Pulmonary artery endothelial cell (primary cell): ENCODE measurements at places on chromosomes 2 and 18. TPM values are rescaled to one million over a fixed set of nuclear protein-coding genes. Genes with fewer than 3 reads are reported as not detected.

DNA sequence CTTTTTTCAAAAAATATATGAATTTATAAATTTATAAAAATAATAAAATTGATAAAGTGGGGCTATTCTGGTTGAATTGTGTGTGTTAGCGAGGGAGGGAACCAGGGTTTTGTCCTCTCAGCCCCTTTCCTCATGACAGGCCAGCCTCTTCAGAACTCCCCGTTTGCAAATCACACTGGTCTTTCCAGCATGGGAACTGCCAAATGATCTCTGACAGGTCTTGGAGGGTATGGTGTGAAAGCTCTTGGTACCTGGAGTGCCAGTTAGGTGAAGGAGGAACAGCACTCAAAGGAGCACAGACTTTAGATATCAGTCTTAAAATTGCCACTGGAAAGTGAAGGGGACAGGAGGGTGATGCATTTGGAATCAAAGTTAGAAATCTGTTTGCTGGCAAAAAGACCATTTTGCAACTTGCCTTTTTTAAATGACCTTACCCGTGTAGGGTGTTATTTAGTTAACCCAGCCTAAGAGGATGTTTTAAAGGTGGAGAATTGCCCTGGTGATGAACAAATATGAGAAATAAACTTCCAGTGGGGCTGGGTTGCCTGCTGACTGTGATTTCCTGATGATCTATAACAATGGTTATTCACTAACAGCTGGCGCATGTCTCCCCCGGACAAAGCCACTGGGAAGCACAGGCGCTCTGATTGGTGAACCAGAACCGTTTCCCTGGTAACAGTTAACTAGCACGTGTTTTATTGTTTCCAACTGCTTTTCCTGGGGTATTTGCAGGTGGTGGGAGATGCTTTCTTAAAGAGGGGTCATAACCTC lies 85.3 kb upstream of the EFEMP1 start:
- DNase-seq, result peak; percentile 99

DNA sequence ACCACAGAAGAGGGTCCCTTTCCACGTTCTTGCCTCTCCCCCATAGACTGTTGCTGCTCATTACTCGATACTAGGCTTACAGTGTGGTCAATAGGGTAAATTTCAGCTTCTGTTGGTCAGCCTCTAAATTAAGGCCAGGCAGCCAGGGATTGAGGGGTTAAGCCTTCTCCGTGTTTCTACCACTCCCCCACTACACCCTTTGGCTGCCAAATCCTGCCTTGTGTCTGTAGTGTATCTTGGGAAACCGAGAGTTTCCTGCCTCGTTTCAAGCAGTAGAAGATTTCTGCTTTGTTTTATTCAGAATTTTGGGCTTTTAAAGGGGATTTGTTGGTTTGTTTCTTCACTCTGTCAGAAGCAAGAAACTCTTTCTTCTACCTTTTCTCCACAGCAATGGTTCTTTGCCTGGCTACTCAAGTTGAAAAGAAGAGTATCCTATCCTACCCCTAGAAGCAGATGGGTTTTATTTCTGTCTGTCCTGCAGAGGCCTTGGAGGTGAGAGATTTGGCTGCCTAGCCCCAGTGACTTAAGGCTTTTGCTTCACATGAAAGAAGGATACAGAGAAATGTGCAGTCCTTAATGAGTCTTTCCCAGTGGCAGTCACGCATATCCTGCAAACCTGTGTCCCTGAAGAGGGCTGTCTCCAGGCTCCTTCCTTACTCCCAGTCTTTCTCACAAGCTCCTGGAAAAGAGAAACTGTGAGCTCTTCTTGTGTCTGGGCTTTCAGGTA lies 261.5 kb upstream of the TANK start:
- no peak for DNase-seq

DNA sequence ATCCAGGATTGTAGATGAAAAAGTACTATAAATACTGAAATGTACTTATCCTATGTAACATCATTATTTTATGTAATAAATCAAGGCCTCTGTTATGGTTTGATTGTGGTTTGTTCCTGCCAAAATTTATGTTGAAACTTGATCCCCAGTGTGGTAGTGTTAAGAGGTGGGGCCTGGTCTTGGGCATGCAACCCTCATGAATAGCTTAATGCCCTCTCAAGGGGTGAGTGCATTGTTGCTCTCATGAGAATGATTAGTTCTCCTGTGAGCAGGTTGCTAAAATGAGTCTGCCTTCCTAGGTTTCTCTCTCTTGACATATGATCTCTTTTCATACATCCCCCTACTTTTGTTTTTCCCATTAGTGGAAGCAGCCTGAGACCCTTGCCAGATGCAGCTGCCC lies 915.4 kb downstream of the TSN start:
- DNase-seq, result no peak

DNA sequence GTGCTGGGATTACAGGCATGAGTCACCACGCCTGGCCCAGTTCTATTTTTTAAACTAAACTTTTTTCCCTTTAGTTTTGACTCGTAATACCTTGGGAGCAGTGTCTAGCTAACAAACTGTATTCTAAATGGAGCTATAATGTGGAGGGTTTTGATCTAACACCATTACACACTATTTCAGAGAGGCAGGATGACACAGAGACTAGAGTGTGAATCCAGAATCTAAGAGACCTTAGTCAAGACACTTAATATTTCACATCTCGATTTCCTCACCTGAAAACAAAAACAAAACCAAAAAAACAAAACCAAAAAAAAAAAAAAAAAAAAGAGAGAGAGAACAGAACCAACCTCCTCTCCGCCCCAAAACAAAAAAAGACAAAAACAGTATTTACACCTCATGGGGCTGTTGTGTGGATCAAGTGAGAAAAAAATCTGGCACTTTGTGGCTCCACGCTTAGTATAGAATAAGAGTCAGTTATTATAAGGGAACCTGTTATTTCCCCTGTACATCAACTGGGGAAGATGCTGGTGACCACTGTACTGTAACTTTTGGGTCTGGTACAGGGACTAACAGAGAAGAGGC lies 31.3 kb downstream of the DARS1 start:
- no peak for DNase-seq

RAB10 gene
- total RNA-seq, result 71.9 and 123 TPM in 2 replicates

GRCh38 chr2:20091305-20091991 lies 40.0 kb upstream of the LAPTM4A start:
- DNase-seq, result peak; percentile 41

FAM110C gene
- 0.26 TPM in 1 of 2 replicates, not detected in the other for total RNA-seq

GRCh38 chr2:107627164-107627563 lies 199.5 kb upstream of the RGPD4 start:
- DNase-seq, result no peak

DNA sequence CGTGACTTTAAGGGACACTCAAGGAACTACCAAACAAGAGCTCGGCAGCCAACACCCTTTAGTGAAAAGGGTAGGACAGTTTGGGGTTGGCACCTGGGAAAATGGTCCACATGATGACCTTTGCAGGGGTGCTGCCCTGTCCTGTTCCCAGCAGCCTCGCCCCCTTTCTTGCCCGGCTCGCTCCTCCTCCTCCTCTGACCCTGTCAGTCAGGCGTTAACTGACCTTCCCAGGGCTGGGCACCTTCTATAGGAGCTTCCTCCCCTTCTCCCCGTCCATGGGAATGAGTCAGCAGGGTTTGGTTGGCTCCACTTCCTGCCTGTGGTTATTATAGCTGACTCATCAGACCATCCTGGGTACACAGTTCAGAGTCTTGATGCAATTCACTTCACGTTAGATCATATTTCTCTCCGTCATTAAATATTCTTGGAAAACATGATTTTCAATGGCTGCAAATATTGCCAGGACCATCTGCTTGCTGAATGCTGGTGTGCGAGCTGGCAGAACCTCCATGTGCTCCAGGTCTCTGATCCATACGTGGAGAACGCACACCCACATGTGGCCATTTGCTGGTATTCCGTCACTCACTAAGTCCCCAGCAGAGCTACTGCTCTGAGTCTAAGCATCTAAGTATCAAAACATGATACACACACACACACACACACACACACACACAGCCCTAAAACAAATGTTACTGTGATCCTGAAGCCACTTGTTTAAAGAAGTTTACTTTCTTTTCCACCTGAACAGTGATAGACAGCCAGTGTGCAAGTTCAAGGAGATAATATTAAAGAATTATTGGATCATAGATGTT lies 185.0 kb downstream of the ANAPC1 start:
- peak; percentile 85 for DNase-seq

DNA sequence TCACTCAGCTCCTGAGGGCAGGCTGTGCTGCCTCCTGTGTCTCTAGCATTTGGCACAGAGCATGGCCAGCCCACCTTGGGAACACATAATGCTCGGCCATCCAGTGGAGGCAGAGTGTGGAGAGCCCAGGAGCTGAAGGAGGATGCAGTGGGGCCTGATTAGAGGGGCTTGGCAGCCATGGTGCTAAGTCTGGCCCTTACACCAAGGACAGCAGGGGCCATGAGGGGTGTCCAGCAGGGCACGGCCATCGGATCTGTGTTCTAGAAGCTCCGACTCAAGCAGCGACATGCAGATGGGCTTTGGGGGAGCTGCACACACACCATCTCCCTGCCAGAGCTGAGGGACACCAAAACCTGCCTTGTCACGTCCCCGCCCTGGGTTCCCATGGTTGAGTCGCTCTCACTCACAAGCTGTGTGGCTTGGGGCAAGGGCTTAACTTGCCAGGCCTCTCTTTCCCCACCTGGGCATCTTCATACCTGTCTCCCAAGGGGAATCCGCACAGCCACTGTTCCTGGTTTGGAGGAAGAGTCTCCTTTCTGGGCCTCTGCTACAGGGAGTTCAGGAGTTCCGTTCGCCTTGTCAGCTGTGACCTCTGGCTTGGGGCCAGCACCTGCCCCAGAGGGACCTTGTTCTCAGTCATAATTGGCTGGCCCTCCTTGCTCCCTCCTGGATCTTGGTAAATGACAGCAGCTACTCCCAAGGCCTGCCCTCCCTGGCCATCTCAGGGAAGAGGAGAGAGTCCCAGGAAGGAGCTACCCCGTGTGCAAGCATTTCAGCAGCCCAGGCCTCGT lies 1.3 kb upstream of the TOGARAM2 start:
- no peak for DNase-seq

C1QL2 gene
- not detected in 2 replicates for total RNA-seq

- DNase-seq, result no peak
Observed at GRCh38 chr2:35852-36251, 10.5 kb downstream of the FAM110C start.

XPO1 gene
- total RNA-seq, result 191 and 263 TPM in 2 replicates

GRCh38 chr2:85188852-85189251 lies 55.7 kb downstream of the TCF7L1 start:
- no peak for DNase-seq

POTEC gene
- not detected in 2 replicates for total RNA-seq

- peak; percentile 33 for DNase-seq
Observed at GRCh38 chr2:38581193-38582147, 21.3 kb downstream of the HNRNPLL start.

- no peak for DNase-seq
Observed at GRCh38 chr18:43587538-43588153, 310.4 kb upstream of the SYT4 start.

DNA sequence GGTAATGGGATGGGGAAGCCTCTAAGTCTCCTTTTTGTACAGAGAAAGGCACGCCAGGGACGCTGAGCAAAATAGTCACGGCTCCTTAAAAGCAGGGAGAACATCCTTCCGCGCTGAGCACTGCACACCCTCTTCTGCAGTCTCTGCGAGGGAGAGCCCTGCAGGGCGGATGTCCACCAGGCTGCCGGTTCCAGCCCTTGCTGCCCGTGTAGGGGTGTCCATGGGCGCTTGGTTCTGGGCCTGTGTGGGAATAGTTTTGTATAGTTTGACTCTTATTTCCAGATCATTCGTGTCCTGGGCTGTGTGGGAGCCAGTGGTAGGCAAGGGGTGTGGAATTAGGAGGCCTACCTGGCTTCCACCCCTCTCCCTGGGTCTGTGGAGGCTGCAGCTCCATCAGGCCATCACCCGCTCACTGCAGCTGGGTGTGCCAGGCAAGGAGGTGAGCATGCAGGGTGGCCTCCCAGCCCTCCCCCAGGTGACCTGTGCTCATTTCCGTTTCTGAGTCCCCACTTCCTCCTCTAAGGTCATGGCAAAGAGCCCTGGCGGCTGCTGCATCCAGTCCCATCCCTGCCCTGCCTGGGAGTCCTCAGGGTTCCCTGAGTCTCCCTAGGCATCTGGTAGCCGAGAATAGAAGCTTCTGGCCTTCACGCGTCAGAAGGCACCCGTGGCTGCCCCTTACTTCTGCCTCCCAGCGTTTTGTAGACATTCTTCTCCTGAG lies 202.6 kb downstream of the LDLRAD4 start:
- no peak for DNase-seq

CCDC141 gene
- total RNA-seq, result under 0.01 TPM in 1 of 2 replicates, not detected in the other

RASGRP3 gene
- total RNA-seq, result 15.7 and 21.8 TPM in 2 replicates

GRCh38 chr18:9792565-9793245 lies 84.6 kb downstream of the RAB31 start:
- DNase-seq, result no peak

ALKAL2 gene
- total RNA-seq, result not detected in 2 replicates

- DNase-seq, result no peak
Observed at GRCh38 chr2:130846686-130847375, 10.1 kb downstream of the ARHGEF4 start.

LAMA3 gene
- total RNA-seq, result 4.7 and 5.5 TPM in 2 replicates

GRCh38 chr2:29782549-29783458 lies 138.6 kb downstream of the ALK start:
- DNase-seq, result no peak

TEX44 gene
- total RNA-seq, result not detected in 2 replicates

DNA sequence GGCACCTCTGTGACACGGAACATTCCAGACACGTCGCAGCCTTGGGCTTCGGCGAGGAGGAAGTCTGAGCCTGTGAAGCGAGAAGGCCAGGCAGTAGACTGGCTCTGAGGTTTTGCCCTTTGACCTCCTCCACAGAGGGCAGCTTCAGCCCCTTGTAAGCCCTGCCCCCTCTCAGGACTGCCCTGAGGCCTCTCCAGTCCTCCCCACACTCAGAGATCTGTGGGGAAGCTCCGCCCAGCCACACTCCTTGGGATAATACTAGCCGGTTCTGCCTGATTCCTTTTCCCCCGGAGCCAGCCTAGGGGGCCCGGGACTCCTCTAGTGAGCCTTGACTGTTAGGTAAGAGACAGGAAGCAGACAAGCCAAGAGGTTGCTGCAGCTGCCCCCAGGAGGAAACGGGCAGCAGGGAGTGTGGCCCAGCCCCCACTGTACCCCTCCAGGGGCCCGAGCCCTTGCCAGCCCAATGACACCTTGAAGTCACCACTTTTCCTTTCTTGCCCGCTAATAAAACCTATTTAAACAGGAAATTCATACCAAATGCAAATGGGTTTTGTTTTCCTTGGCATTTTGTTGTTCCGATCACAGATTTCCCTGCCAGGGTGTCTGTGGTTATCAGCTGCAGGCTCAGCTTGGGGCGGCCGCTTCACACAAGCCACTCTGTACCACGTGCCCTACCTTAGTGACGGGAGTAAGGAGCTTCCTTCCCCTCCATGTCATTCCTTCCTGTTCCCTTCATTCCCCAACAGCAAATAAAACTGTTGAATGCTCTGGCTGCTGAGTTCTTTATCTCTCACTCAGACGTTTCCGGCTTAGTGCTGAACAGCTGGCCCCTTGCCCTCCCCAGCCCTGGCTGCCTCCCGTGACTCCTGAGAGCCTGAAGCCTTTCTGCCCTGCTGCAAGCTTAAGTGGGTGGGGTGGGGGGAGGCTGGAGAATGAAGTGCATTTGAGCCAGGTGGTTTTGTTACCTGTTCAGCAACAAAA lies 124.7 kb downstream of the CABLES1 start:
- DNase-seq, result peak; percentile 99

GRCh38 chr2:211423018-211423417 lies 866.6 kb downstream of the CPS1 start:
- DNase-seq, result no peak

GRCh38 chr2:62789518-62789917 lies 84.0 kb downstream of the EHBP1 start:
- DNase-seq, result no peak

MYO7B gene
- 0.07 and 1.5 TPM in 2 replicates for total RNA-seq

- DNase-seq, result no peak
Observed at GRCh38 chr2:25707927-25708590, 34.7 kb upstream of the DTNB start.
